Stimulated activated CD4-positive, alpha-beta T cell treated with anti-CD3 and anti-CD28 coated beads, Interleukin-1b, Interleukin-23, amount 100 ng/mL, for 1 hour (primary cell): ENCODE measurements at places on chromosomes 4 and X.

DNA sequence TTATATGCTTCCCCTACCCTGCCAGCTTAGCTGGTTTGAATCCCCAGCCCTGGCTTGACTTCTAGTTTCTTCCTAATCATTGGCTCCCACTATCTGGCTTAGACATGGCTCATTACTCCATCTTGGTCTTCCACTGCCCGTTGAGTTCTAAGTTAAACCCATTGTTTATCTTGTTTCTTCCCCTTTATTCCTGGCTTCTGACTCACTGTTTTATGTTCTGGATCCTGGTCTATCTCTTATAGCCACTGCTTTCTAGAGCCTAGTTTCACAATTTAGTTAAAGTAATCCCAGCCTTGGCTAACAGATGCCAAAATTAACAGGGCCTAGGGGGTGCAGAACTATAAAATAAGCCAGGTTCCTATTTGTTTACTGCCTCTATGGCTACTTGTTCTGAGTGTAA is 120.9 kb downstream of the ARHGEF9 start:
- DNase-seq: no peak

- no peak for DNase-seq
Measured at GRCh38 chrX:46837558-46838485, 979 bp downstream of the RP2 start.

- no peak for DNase-seq
Measured at GRCh38 chrX:3651277-3651676, 62.2 kb downstream of the PRKX start.

DNA sequence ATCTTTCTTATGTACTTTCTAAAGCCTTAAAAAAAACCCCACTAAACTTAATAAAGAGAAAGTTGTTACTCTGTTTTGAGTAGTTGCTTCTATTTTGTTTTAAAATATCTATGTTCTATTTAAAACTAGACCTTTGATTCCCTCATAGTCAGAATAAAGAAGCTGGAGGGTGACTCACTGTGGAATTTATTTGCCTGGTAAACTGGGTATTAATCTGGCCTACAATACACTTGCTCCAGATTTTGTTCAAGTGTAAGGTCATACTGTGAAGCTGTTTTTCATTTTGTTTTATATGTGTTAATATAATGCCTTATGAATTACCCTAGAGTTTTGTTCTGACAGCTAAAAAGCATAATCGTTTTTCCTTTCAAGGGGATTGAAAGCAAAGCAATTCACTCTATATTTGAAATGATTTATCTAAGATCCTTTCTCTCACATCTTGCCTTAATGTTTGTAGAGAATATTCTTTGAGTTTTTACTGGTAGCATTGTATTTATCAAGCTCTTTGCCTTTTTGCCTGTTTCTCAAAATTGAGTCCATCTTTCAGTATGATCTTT is 277.4 kb upstream of the PITX2 start:
- DNase-seq: no peak

GRCh38 chrX:110346681-110347080 is 12.0 kb upstream of the RTL9 start:
- DNase-seq: no peak

DNA sequence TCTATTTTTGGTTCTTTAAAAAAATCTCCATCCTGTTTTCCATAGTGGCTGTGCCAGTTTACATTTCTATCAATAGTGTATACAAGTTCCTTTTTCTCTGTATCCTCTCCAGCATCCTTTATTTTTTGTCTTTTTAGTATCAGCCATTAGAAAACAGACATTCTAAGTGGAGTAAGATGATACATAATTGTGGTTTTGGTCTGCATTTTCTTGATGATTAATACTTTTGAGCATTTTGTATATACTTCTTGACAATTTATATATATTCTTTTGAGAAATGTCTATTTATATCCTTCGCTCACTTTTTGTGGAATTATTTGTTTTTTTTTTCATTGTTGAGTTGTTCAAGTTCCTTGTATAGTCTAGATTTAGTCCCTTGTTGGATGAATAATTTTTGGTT is 382.2 kb upstream of the SPOCK3 start:
- DNase-seq: no peak

- no peak for DNase-seq
Measured at GRCh38 chr4:123577225-123577906, 180.8 kb downstream of the SPRY1 start.

- no peak for DNase-seq
Measured at GRCh38 chrX:86805241-86805640, 657.0 kb downstream of the DACH2 start.

DNA sequence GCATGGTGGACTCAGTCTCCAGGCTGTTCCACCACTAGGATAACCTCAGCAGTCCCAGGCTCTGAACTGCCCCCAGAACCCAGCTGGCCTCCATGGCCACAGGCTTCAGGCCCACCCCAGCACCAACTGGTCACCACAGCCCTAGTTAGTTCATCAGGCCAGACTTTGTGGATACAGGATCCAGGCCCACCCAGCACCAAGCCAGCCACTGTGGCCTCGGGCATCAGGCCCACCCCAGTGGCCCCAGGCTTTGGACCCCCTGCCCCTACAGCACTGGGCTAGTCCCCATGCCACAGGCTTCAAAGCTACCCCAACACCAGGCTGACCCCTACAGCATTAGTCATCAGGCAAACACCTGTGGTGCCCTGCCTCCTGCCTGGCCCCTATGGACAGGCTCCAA is 50.0 kb downstream of the ZCCHC13 start:
- DNase-seq: no peak
